Substantia nigra (tissue), 51 donors: ENCODE measurements at places on chromosomes 12 and 14.

DNA sequence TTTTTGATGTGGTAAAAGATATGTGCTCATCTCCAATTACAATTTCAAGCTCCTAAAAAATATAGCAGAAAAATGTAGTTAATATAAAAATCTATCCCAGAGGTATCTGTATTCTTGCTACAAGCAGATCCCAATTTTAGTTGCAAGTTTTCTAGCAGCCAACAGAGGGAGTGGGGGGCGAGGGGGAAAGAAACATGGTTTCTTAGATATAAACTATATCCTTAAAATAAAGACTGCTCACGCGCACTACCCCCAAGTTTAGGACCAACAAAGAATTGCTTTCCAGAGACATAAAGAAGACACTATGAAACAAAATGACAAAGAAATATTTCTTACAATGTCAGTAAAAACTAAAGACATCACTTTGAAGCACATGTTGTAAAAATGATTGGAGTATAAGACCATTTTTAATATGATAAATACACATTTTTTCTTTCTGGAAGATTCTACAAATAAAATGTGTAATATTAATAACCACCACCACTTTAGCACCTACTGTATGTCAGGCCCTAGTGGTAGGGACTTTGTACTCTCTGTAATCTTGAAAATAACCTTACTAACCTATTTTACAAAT, 5.4 kb downstream of the MAGOHB start:
- no peak for DNase-seq

DNA sequence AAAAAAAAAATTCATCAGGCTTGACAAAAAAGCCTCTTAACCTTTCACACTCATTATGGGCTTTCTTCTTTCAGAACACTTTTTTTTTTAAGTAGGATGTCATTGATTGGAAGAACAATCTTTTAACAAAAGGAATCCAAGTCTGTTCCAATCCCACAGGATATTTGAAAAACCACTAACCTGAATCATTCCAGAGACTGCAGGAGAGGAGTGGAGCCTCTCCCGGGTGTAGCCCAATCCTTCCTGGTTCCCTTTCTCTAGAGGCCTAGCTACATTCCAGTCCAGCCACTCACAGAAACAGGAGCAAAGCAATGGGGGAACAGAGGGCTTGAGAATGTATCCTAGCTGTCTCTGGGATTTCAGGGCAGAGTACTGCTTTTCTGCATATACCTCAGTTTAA, 4.3 kb downstream of the MFAP5 start:
- no peak for DNase-seq

DNA sequence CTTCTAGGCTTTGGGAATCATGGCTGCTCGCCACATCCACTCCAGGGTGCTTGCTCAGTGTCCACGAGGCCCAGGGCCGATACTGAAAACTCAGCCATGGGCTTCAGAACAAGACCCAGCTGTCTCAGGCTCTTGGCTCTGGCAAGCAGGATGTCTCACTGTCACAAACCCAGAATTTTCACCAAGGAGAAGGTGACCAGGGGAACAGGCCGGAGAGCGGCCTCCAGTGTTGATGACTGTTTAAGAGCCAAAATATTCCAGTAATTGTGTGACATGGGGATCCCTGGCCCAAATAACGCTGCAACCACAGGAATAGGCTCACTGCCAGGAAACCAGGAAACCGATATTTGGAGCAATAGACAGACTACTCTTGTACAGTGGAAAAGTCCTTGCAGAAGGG, 9.8 kb upstream of the SERPINA5 start:
- no peak for DNase-seq

GRCh38 chr14:41051801-41052200, 554.9 kb upstream of the LRFN5 start:
- no peak for DNase-seq

GRCh38 chr12:130098301-130099005, 63.8 kb upstream of the FZD10 start:
- DNase-seq: no peak

GRCh38 chr14:22044193-22044592, 370.6 kb upstream of the OR4E1 start:
- DNase-seq: no peak
